NT2/D1 (cell line): ENCODE measurements at places on chromosomes 11 and 22.
A peak's percentile ranks its signal among the peaks of the same experiment; 100 is the strongest.

- DNase-seq, result no peak
Observed at GRCh38 chr11:85530634-85531033, 96.5 kb downstream of the DLG2 start.

- no peak for DNase-seq
Observed at GRCh38 chr22:44154436-44154942, 26.2 kb upstream of the PARVG start.

DNA sequence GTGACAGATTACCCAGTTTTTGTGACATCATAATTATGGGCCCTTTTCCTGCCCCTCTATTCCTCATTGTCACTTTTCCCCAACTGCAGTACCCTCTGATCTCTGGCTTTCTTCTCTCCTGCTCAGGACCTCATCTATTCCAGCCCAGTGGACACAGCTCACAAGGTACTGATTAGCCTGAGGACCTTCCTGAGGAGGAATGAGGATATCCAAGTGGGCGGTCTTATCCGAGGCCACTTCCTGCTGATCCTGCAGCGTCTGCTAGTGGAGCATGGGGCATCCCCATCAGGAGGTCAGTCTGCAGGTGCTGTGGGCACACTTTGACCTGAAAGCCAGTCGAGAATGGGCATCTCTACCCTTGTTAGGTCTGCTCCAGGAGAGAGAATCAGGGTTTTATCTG lies 24.5 kb upstream of the CCDC134 start:
- no peak for DNase-seq

GRCh38 chr22:26806445-26807175 lies 149.2 kb downstream of the MIAT start:
- no peak for DNase-seq

DNA sequence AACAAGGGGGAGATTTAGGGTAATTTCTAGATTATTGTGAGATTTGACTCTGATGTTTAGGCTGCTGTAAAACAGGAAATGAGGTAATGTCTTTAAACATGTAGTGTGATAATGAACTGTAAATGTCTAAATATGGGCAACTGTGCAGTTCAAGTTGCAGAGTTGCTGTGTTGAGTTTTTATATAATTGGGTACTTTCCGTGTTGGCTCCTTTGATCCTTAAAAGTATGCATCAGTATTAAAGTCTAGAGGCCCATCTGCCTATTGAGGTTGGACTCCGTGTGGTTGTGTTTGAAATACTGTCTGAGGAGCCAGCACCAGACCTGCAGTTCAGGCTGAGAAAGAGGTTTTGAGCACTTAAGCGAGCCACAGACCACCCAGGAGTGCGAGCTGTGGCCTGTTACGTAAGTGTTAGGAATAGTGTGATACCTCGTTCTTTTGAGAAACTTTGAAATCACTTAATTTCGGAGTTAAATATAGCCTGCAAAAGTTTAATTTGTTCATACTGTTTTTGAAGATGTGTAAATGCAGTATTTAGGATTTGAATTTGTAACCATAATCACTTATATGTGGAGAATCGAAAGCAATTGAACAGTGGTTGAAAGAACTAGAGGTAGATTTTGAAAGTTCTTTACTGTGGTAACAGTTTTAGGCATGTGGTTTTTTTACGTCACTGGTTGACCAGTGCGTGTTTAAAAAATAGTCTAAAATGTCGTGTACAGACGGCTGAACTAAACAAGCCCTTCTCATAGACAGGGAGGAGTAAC lies 9.0 kb downstream of the FAM118A start:
- DNase-seq, result no peak

DNA sequence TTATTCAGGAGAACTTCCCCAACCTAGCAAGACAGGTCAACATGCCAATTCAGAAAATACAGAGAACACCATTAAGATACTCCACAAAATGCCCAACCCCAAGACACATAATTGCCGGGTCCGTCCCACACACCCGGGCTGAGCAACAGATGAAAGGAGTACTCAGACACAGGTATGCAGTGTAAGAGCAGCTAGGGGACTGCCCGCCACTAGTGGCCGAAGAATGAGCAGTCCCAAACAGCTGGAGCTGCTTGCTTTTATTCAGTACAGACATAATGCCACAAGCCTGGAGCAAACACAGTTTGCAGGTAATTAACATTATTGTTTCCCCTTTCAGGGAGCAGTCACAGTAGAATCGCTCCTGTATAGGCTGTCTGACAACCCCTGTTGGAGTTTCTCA lies 364.6 kb downstream of the LUZP2 start:
- DNase-seq, result no peak

DNA sequence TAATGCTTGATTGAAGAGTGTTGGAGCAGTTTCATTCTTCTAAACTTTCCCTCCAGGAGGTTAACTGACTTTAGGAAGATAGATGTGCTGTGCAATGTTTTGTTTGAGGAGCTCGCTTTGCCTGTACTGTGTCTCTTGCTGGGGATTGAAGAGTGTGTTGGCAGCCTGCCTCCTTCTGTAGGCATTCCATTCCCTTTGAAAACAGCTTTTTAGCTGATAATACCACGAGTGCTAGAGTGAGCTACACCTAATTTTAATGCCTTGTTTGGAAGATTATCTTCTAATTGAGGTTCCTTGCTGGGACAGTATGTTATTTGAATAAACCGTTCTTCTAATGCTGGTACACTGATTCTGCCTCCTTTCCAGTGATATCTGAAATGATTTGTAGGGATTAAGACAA lies 7.2 kb downstream of the DDX10 start:
- DNase-seq, result no peak

DNA sequence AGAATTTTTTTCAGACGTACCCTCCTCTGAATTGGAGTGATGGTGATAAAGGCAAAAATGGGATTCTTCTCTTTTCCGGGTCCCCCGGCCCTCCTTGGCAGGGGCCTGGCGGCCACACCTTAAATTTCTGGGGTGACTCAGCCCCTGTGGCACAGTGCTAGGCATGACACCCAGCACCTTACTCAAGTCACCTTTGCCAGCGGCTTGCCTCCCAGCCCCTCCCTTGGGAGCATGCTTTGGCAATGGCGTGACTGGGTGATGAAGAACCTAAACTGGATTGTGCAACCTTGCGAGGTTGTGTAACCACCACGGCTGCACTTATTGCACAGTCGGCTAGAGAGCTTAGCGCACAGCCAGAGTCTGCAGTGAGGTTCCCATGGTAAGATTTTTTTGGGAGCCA lies 16.2 kb upstream of the LDLRAD3 start:
- no peak for DNase-seq

DNA sequence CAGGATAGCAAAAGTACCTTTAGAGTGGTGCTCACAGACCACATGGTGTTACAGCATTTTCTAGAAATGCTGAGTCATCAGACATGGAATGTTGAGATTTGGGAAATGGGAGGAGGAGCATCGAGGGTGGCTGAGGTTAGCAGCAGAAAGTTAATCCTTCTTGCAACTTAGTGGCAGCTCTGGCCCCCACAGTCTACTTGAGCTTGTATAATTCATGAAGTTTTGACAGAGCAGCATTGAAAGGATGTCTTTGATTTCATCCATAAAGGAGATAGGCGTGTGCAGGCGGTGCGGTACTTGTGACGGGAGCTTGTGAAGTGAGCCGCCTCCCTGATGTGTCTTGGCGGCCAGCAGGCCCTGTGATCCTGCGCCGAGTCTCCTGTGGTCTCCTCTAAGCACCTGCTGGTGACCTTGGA lies 330.5 kb downstream of the TBC1D22A start:
- no peak for DNase-seq

DNA sequence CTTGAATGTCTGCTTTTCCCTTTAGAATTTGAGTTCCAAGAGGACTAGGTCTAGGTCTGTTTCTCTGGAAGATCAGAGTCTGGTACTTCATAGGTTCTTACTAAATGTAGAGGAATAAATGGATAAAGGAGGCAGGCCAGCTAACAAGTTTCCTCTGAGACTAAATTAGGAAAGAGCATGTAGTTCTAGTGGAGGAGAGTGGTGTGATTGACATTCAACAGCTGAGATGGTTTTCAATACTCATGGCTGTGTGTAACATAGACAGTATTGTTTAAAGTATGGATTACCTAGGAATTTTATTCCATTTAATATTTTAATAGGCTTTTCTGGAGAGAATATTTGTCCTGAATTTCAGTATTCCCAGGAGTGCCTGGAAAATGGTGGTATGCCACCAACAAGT lies 364.7 kb downstream of the METTL15 start:
- DNase-seq, result no peak

GRCh38 chr22:48507171-48507570 lies 1320.5 kb downstream of the BRD1 start:
- DNase-seq, result no peak

DNA sequence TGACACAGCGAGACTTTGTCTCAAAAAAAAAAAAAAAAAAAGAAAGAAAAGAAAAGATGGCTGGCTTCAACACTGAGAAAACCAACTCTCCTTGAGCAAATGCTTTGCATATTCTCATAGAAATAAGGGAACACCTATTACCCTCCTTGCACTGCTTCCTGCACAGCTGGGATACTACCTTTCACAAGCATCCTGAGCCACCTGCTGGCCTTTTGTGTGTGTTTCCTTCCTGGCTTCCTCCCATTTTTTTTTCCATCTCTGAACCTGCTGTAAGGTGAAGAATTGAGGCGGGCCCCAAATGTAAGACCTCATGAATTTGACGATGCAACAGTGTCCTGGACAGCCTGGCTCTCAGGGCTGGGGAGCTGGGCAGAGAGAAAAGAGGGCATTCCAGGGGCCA lies 1.9 kb upstream of the RFPL3 start:
- DNase-seq, result peak; percentile 5

GRCh38 chr11:132620423-132620822 lies 911.9 kb downstream of the OPCML start:
- DNase-seq, result no peak

DNA sequence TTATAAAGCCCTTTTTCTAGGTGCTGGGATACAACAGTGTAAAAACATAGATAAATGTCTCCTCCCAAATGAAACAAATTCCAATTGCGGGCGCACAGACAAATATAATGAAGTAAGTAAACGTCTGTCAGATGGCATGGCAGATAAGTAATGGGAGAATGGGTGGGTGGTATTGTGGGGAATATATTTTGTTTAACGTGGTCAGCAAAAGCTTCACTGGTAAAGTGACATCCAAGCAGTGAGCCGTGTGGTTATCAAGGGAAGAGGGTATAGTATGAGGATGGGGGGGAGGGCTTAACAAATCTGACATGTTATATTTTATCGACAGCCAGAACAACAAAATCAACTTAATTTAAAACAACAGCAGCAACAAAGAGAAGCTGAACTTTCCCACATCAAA lies 1.2 kb downstream of the SVIP start:
- no peak for DNase-seq

GRCh38 chr11:113896156-113896879 lies 8.3 kb upstream of the HTR3B start:
- DNase-seq, result no peak

- DNase-seq, result no peak
Observed at GRCh38 chr22:25976356-25976755, 192.9 kb upstream of the SEZ6L start.

GRCh38 chr22:49368221-49368975 lies 459.3 kb downstream of the BRD1 start:
- no peak for DNase-seq

GRCh38 chr22:37232140-37232998 lies 11.7 kb downstream of the RAC2 start:
- no peak for DNase-seq

GRCh38 chr11:33685082-33685481 lies 15.5 kb downstream of the C11orf91 start:
- DNase-seq, result no peak

DNA sequence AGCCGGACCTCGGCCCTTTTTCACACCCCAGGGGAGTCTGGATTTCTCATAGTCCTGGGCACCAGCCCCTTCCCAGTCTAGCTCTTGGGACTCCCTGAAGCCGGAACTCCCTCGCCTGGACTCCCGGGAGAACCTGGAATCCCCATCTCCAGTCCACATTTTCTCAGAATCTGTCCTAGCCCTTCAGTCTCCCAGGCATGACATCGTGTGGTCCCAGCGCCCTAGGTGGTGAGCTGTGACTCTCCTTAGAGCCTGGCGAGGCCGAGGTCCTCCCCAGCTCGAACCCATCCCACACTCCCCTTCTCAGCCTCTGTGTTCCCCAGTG lies 673 bp upstream of the DUSP18 start:
- no peak for DNase-seq

GRCh38 chr11:8768625-8769333 lies 86.2 kb downstream of the RPL27A start:
- no peak for DNase-seq

GRCh38 chr22:45976254-45977002 lies 534 bp downstream of the WNT7B start:
- DNase-seq, result no peak

DNA sequence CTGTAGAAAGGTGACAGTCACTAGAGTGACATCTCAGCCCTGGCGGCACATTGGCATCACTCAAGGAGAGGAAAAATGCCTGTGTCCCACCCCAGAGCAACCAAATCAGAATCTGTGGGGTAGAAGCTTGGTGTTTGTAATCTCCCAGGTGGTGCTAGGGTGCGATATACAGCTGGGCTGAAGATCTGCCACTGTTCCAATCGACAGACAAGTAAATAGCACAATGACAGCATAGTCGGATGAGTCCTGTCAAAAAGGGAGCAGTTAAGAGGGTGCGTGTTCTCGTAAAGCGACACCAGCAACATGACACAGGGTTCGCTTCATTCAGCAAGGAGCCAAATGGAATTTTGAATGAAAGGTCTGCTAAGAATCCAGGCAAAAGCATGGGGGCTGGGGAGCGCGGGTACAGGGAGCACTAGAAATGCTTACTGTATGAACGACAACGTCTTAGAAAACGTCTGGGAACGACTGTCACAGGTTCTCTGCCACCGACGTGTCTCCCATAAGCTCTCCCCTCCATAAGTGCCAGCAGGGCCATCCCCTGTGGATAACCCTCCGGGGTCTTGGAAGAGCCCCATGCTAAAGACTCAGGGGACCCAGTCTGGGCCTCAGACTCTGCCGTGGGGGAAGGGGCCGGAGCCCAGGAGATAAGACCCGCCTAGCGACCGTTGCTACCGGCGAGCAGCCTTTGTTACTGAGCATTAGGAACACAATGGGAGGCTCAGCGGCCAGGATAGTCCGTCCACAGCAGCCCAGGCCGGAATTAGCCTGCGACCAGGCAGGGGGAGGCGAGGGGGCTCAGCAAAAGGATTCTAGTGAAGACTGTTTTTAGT lies 20.8 kb downstream of the ADA2 start:
- peak; percentile 87 for DNase-seq

DNA sequence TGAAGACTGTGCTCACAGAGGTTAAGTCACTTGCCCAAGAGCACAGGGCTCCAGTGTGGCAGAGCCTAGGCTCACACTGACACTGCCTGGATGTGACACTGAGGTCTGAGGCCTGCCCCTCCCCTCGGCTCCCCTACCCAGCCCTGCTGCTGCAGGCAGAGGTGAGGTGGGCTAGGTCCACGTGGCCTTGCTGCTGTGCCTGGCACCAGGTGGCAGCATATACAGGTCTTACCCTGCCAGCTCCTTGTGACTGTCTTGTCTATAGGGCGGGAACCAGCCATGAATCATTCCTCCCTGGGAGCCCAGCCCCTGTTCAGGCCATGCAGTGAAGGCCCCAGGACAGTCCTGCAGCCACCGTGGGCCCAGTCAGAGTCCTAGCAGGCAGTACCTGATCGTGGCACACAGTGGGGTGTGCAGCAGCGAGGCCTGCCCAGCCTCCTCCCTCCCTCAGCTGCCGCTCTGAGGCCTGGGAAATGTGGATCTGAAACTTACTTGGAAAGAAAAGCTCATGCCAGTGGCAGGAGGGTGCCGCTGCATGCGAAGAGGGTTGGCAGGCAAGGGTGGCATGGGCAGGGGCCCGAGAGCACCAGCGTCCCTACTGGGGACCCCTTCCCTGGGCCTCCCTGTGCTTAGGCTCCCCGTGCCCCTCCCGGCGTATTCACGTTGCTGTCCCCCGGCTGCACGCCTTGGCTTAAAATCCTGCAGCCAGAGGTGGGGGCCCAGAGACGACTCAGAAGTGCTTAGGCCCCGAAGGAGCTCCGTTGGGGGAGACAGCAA lies 1.2 kb upstream of the CERK start:
- no peak for DNase-seq

- DNase-seq, result no peak
Observed at GRCh38 chr11:8287297-8287696, 23.6 kb upstream of the LMO1 start.
